ENCODE measurements at places on chromosomes 2 and 18.

DNA sequence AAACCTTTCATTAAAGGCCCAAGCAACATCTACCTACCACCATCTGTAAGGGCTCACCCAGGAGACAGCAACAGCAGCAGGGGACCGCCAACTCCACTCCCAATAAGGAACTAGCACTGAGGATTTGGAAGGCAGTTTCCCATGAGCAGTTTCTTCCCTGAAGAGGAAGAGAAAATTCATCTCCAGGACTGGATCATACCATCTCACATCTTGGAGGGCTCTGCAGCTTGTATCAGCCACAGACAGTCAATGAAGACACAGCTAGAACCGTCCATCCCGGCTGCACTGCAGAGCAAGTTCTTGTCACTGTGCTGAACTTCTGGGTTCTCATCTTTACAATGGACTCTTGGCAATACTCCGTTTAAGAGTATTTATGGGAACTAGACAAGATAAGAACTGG is 2.8 kb upstream of the GYPC start:
- DNase-seq, result no peak

DNA sequence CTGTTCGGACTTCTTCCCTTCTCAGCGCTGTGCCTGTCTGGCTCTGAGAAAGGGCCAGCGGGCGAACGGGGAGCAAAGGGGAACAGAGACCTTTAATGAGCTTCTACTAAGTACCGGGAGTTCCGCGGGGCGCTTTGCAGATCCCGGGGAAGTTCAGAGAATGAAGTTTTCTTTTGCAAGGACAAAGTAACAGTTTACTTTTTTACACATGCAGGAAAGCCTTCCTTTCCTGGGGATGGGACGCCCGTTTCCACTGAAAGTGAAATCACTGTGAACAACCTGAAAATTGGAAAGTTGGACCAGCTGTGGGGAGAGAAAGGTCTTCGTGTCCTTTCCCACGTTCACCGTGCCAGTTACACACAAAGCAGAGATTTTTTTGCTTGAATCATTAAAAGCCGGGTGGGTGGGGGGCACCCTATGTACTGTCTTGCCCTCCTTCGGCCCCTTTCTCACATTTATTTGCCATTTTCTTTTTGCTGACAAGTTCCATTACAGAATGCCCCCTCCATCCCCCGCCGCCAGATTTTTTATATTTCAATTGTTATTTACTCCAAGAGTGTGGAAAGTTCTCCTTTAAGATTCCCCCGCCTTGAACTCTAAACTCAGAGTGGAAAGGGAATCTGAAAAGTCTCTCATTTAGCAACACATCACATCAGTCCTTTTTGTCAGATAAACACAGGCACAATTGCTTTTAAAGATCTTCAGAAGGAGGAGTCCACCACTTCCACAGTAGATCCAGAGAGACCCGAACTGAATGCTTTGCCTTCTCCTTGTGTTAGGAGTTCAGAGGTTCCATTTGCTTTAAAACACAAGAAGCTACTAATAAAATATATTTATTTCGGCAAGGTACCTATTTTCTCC is 1.1 kb upstream of the FN1 start:
- no peak for DNase-seq

DNA sequence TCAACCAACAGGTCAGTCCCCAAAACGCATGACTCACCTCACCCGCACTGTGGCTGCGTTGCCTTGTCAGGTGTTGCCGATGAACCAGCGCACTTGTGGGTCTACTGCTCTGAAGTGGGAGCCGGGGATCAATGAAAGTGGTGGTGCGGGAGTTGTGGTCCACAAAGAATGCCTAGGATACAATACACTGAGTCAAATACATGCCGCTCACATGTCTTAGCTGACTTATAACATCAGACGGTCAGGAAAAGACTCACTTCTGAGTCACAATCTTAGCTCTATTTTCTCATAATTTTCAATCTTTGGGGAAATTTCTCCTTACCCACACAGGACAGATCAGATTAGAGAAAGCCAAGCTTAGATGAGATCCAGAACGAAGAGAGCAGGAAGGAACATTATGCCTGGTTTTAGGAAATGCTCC is 107.1 kb upstream of the STK17B start:
- DNase-seq, result no peak

DNA sequence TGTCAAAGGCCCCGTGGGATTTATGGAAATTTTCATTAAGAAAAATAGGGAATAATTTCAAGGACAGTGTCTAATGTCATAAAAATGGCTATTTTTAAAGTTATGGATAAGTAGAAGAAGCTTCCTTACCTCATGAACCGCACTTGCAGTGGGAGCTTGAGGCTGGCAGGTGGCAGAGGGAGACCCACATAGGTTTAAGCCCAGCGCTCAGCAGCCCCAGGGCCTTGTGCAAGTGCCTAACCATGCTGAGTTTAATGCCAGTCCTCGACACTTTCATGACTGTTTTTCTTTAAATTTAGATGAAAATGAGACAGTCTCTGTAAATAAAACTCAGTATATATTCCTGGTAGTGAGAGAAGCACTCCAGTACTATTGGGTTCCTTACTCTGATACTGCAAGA is 285.6 kb downstream of the CNTNAP5 start:
- DNase-seq, result no peak

DNA sequence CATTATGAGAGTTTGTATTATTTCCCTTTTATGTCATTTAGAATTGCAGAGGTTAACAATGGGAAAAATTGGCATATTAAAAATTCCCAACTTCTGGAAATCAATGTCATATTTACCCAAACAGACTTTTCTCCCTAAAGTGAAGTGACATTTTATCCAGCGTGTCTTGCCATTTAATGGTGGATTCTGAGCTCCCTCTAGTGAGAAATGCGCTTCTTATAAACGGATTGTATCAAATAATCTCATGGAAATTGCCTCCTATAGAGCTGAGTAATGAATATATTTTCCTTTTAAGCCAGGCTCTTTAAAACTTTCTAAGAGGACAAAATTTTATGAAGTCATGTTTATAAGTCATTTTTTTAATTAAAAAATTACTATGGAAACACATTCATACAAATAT is 5.7 kb upstream of the GCFC2 start:
- DNase-seq, result no peak

- DNase-seq, result no peak
These were observed 115.4 kb upstream of the CDC42EP3 start for GRCh38 chr2:37786854-37787253.

- DNase-seq, result no peak
These were observed 149.5 kb upstream of the DLX2 start for GRCh38 chr2:172252154-172252553.

GRCh38 chr2:64524604-64525316 is 632 bp downstream of the AFTPH start:
- DNase-seq, result peak; percentile 14
